ENCODE measurements at places on chromosomes 12 and 14.

DNA sequence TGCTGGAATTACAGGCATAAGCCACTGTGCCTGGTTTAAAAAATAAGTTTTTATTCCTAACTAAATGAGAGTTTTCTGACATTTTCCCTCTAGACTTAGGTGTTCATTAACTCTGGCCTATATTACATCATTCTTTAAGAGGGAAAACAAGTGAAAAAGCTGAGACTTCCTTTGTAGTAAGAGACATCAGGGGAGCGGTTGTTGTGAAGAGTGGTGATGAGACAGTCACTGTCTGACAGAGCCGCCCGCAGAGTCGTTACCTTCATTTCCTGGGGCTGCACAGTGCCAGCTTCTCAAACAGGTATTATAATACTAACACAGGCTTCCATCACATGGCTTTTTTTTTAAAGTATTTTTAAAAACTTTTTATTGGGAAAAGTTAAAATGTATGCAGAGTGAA lies 19.7 kb upstream of the TDRD9 start:
- DNase-seq: no peak

GRCh38 chr12:117590999-117591398 lies 229.6 kb upstream of the NOS1 start:
- no peak for DNase-seq

DNA sequence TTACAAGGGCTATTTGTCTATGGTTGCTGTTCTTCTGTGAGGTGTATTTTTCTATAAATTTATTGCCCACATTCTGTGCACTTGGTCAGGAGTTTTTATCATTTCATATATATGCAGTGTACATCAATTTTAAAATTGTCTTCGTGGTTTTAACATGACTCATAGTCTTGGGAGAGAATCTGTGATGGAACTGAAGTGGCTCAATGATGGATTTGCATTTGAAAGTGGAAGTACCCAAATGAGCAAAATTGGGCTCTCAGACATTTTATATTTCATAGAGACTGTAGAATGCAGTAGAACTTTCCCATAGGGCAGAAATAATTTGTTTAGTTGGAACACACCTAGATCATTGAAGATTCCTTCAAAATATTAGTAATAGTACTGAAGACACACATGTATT lies 1.9 kb upstream of the SCFD1 start:
- no peak for DNase-seq

DNA sequence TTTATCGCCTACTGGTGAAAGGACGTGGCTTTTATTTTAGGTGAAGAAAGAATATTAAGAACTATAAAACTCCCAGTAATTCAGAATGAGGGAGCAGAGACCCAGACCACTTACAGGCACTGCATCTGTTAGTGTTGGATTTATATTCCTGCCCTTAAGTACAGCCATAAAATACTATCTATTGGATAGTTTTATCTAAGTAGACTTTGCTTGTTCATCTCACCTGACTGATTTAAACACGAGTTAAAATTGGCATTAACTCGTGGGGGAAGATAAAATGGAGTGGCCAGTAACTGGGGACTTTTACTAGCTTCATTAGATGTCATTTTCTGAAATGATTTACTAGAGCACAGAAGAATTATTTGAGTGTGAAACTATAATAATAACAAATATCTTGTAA lies 1377.5 kb upstream of the TMEM132C start:
- DNase-seq: peak; percentile 55

DNA sequence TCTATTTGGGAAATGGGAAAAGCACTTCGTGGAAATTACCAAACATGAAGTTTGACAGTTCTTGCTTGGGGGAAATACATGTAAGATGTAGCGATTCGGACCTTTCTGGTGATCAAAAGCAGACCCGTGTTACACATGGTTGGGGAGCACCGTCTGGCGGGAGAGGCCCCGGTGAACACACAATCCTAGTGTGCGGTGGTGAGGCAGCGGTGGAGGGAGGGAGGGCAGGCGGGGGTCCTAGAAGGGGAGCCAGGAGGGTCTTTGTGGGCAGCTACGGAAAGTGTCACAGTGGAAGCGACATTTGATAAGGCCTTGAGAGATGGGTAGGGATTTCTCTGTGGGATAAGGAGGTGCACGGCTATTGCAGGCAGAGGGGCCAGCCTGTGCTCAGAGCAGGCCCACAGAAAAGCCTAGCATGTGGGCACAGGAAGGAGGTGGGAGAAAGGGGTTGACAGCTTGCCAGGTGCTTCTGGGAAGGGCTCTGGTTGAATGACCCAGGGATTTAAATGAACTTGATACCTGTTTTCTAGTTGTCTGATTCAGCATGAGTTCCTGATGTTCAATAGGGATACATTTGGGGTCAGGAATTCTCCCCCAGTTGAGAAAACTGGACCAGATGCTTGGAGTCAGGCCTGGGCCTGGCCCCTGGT lies 7.2 kb downstream of the MVK start:
- DNase-seq: no peak

- no peak for DNase-seq
These were observed 992.9 kb downstream of the GALC start for GRCh38 chr14:87000081-87000480.

GRCh38 chr12:47711448-47711847 lies 5.6 kb upstream of the RPAP3 start:
- DNase-seq: no peak

- no peak for DNase-seq
These were observed 55.4 kb downstream of the TMEM121 start for GRCh38 chr14:105581551-105582341.

DNA sequence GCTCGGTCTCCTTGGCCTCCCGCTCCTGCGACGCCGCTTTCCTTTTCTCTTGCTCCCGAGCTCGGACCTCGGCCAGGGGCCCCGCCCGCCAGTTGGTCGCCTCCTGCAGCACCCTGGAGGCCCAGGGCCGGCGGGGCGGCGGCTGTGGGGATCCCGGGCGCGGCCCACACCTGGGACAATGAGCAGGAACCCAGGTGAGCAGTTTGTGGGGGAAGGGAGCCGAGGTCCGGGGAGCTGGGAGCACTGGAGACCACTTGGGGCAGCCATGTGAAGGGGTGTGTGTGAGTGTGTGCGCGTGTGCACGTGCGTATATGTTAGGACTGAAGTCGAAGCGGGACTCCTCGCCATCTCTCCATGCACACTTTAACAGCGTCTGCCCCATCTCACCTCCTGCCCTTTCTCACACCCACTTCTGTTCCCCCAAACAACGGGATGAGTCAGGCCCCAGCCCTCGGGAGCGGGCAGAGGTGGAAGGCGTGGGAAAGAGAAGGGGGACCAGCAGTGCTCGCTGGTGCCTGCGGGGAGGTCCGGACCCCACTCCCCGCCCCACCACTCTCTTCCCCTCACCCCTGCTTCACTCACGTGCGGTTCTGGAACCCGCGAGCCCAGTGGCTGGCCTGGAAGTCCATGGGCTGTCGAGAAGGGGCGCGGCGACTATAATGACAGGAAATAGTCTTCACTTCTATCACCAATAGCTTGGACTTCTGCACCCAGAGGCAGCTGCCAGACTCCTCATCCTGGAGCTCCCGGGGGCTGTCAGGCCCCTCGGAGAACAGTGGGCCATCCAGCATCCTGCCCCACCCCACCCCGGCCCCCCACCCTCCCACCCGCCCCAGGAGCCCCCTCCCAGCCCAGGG lies 450 bp downstream of the DDN start:
- DNase-seq: peak; percentile 76

- peak; percentile 85 for DNase-seq
These were observed 7.8 kb downstream of the PPTC7 start for GRCh38 chr12:110575326-110575725.

- DNase-seq: no peak
These were observed 320.6 kb upstream of the TBX3 start for GRCh38 chr12:115004470-115005146.

- no peak for DNase-seq
These were observed 743.4 kb downstream of the RPS29 start for GRCh38 chr14:48842785-48843184.

GRCh38 chr14:93969082-93969828 lies 7.1 kb downstream of the ASB2 start:
- no peak for DNase-seq

GRCh38 chr12:44063671-44064070 lies 227.8 kb downstream of the TMEM117 start:
- no peak for DNase-seq

DNA sequence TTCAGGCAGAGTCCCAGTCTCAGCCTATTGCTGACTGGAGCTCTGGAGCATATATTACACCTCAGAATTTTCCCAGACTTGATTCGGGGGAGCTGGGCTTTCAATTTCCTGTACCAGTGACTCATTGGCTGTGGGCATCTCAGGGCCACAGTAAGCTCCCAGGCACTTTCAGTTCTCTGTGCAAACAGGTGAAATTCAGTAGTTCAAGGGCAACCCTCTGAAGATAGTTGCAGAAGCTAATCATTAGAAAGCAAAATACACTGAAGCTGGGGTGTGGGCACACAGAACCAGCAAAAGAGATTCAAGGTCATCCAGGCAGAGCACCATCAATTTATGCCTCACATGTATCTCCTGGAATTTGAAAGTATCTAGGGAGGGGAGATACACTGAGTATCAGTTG lies 8.1 kb upstream of the NIN start:
- DNase-seq: no peak

DNA sequence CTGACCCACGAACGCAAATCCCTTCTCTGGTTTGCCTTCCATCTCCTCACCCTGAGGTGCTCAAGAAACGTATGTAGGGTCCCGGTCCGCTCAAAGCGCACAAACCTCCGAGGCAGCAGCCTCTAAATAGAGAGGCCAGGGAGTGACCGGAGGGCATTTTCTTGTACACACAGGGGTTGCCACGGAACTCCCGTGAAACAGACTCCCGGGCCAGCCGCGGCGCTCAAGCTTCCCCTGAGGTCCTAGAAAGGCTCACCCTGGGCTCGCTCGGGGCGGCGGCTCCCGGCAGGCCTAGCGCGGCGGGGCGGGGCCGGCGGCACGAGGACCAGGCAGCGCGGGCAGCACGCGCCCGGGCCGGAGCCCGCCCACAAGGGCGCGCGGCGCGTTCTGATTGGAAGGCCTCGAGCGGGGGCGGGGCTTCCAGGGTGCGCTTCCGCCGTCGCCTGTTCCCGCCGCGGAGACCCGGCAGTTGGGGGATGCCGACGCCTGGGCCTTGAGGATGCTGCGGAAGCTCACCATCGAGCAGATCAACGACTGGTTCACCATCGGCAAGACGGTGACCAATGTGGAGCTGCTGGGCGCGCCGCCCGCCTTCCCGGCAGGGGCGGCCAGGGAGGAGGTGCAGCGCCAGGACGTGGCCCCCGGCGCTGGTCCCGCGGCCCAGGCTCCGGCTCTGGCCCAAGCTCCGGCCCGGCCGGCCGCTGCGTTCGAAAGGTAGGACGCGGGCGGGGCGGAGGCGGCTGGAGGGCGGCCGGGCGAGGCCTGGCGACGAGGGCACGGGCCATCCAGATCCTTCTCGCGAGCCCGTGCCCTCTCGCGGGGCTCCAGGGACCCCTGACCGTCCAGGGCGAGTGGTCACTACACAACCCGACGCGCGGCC lies at the start of gene TDRD9:
Gene TDRD9 (plus strand): TSS at position 446 of the 880 bp plus-strand sequence. CDS start 54 bp downstream, at position 500.
- DNase-seq: no peak

GRCh38 chr12:71591601-71592000 lies 72.0 kb downstream of the ZFC3H1 start:
- DNase-seq: no peak

DNA sequence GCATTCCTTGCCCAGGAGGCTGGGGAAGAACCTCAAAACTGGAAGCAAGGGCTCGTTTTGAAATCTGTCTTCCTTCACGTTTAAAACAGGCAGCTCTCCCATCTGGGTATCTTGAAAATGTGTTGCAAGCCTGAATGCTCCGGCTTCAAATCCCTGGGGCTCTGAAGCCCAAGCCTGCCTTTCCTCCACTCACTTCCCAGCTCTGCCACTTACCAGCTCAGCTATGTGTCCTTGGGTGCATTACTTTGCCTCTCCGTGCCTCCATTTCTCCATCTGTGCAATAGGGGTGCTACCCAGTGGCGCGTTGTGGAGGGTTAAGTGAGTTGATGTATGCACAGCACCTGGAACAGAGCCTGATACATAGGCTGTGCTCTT lies 97.6 kb downstream of the GCH1 start:
- DNase-seq: no peak

- DNase-seq: no peak
These were observed 299.5 kb downstream of the DAD1 start for GRCh38 chr14:22289570-22289969.

- no peak for DNase-seq
These were observed 212.7 kb downstream of the ERC1 start for GRCh38 chr12:1203735-1204019.

- no peak for DNase-seq
These were observed 68.1 kb downstream of the TTC9 start for GRCh38 chr14:70709726-70710382.

- no peak for DNase-seq
These were observed 10.4 kb upstream of the NOPCHAP1 start for GRCh38 chr12:104975587-104976343.

All from large intestine (tissue), 12 donors.